ENCODE measurements at places on chromosomes 13 and 19.

GRCh38 chr19:17824339-17824738 lies 3.0 kb upstream of the INSL3 start:
- no peak for DNase-seq

DNA sequence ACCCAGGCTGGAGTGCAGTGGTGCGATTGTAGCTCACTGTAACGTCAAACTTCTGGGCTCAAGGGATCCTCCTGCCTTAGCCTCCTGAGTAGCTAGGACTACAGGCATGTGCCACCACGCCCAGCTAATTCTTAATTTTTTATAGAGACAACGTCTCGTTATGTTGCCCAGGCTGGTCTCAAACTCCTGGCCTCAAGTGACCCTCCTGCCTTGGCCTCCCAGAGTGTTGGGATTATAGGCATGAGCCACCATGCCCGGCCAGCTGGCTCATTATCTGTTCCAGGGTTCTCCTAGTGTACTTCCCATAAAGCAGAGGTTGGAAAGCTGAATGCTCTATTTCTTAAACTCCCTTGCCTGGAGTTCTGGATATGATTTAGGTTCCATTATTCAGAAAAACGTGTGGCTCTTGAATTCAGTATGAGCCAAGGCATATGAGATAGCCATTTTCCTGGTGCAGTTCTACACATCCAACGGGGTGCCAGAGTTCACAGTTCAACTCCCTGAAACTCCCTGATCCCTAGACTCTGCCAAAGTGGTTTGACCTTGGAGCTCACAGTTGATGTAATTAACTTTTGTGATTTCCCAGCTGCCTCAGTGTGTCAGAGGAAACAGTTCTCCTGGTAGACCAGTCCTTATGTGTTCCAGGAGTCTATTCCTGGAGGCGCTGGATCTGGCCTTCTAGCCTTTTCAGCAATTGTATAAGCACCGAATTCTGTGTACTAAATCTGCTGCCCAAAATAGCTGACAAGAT lies 21.6 kb downstream of the GPR183 start:
- no peak for DNase-seq

GRCh38 chr19:17932485-17933338 lies at the start of gene CCDC124:
TSS of gene CCDC124 (plus strand) at chr19:17933015. CDS start at chr19:17936421, 3,406 bp downstream.
- DNase-seq, result peak; percentile 94

GRCh38 chr13:113098162-113098732 lies 7.3 kb upstream of the F7 start:
- DNase-seq, result no peak

GRCh38 chr19:45032421-45032820 lies 6.4 kb upstream of the CLASRP start:
- DNase-seq, result no peak

DNA sequence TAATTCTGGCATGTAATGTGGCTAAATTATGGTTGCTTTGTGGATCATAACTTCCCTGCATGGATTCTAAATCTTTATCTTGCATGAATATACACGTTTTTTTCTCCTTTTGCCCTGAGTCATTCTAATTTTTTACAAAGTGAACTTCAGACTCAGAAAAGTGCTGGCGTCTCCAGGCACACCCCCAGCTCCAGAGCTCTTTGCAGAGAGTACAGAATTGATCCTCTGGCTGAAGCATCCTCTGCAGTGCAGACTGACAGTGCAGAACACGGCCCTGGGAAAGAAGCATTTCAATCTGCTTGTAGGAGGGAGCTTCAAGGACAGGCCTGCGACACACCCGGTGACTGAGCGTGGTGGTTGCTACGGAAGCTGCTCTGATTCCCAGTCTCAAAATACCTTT lies 228.1 kb downstream of the FGF9 start:
- DNase-seq, result no peak

GRCh38 chr19:3707868-3708206 lies 347 bp upstream of the TJP3 start:
- no peak for DNase-seq

- DNase-seq, result no peak
These were observed 39.7 kb downstream of the CAPN12 start for GRCh38 chr19:38704488-38705026.

Measured in hematopoietic multipotent progenitor cell treated with erythropoietin and hydrocortisone succinate and interleukin-3 and kit ligand, for 8 days (in vitro differentiated cells).